ENCODE measurements at places on chromosomes 5 and 9.

DNA sequence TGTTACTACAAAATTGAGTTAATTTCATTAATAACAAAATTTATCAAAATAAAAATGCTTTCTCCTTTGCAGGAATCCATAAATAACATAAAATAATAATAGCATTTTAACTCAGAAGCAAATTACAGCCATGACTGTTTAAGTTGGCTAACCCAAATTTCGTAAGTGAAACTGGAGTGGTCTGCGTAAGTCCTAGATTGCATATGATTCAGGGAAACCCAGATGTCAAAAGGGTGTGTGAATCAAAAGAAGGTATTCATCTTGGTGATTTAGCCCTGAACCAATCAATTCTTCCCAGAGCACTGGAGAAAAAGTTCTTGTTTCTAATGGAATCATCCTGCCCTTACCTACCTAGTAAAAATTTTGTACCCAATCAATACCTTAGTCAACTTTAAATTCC, 547.6 kb downstream of the RAB3C start:
- no peak for DNase-seq

DNA sequence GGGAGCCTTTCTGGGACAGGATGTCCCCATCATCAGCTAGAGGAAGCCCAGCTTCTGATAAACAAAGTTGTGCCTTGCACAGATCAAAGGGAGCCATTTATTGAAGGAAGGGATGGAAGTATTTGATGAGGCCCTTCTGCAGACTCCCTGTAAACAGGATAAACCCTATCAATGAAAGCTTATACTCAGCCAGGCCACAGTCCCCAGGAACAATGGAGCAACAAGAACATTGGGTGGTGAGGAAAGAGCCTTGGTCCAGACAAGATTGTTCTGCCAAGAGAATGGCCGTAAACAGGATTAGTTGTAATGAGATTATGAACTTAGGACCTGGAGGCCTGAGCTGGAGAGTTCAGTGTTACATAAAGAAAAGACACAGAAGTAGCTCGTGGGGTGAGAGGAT, 40.5 kb upstream of the LIFR start:
- no peak for DNase-seq

DNA sequence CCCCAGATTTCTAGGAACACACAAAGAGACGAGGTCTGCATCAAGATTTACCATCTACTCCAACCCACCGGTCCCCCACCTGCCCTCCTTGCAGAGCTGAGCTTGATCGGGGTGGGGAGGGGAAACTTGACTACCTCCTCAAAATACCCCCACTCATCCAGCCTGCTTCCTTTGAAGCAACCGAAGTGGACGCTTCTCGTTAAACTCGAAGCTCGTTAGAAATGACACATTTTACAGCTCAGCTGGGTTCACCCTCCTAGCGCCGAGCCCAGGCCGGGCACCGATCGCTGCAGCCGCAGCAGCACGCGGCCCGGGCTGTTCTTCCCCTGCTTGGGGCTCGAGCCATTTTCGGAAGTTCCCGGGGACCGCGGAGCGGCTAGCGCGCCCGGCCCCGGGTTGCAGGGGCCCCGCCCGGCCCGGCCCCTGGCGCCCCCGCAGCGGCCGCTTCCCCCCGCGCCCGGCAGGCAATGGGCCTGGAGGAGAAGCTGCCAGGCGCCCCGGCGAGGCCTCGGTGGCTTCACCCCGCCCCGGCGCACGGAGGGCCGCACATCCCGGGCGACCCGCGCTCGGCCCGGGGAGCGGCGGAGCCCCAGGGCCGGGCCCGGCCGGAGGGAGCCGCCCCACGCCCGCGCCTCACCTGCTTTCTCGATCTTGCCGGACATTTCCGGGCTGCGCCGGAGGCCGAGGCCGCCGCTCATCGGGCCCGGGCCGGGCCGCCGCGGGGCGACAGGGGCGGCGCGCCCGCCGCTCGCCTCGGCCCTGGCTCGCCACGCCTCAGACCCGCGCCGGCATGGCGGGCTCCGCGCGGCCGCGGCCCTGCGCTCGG, 530 bp downstream of the RAPGEF1 start:
- DNase-seq: no peak

GRCh38 chr5:95718203-95718602, 12.9 kb upstream of the RHOBTB3 start:
- DNase-seq: no peak

DNA sequence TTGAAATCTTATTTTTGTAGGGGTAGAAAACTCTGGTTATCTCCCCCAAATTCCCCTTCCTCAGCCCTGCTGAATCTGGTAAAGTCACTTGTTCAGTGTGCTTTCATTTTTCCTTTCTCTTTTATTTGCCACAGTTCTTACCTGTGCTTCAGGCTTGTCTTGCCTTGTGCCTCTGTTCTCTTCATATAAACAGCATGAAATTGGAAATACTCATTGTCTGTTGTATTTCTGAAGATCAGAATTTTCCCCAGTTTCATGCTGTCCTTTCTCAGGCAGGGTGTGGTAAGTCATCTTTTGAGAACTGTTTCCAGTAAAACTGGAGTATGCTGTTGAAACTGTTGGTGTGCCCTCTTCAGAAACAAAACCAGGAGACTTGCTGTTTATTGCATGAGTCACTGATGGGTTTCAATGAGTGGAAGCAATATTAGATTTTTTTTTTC, 7.0 kb downstream of the PAM start:
- DNase-seq: no peak

- DNase-seq: no peak
Measured at GRCh38 chr9:92807031-92807756, 42.6 kb upstream of the BICD2 start.

- no peak for DNase-seq
Measured at GRCh38 chr9:77876091-77876490, 155.5 kb downstream of the GNAQ start.

DNA sequence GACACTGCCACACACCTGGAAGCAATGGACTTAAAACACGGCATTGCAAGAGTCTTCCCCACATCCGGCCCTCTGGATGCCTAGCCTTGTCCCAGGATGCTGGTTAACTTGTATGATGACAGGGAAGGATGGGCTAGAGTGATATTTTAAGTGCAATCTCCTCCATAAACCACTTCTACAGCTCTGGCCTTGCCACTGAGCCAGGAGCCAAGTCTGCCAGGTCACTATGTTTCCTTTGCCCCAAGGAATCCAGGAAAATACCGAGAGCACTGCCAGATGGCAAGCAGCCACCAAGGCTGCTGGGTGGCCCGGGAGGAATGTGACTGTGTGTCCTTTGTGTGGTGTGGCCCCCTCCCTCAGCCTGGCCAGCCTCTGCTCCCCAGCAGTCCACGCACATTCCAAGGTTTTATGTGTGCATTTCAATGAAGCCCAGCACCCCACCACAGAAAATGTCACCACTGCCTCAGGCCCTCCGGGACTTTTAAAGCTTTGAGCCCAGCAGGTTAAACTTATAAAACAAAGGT, 106.0 kb downstream of the FRMD3 start:
- DNase-seq: no peak

DNA sequence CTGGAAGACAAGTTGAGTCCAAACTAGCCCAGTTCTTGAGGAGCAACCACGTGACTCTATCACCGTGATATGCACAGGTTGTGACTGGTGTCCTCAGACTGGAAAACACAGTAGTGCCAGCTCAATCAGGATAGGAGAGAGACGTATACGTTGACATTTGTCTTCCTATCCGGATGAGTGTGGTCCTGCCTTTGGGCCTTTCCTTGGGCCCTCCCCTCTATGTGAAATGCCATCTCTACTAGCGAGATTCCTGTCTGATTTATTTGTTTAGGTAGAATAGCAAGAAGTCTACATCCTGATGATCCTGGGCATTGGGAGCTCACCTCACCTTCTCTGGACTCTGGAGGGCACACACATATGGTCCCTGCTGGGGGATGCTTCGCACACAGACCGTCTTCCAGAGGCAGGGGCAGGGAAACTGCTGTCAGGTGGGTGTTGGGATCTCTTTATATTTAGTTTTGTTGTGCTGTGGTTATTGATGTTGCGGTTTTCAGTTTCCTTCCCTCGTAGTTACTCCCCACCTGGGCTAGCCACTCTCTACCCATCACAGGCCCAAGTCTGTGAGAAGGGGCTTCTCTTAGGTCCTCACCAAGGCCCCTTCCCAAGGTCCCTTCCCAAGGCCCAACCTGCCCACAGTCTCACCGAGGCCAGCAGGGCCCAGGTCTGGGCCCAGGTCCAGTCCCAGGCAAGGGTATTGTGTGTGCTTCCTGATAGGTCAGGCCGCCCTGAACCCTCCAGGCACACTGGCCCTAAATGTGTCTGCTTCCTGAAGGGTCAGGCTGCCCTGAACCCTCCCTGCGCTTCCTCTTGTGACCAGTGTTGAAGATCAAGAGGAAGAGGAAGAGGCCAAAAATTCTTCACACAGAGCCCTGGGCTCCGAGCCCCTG, 19.0 kb upstream of the SPINK4 start:
- DNase-seq: no peak

DNA sequence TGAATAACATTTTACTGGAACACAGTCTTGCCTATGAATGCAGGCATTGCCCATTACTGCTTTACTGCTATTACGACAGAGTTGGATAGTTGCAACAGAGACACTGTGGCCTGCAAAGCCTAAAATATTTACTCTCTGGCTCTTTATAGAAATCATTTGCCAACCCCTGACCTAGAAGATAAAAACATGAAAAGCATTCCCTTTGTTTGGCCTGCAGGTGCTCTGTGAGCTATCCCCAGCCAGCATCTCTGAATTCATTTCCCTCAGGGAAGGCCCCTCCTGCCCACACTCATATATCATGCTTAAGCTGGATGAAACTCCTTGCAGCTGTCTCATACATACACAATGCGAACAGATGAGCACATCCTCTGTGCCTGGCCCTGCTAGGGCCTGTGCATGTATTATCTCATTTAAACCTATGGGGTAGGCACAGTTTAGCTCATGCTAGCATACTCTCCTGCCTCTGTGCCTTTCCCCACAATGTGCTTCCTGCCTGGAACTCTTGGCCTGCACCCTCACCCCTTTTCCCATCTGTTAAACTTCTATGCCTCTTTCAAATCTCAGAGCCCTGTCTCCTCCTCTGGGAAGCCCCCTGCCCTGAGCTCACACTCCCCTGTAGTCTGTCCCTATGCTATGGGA, 193.1 kb downstream of the PAX5 start:
- DNase-seq: no peak

DNA sequence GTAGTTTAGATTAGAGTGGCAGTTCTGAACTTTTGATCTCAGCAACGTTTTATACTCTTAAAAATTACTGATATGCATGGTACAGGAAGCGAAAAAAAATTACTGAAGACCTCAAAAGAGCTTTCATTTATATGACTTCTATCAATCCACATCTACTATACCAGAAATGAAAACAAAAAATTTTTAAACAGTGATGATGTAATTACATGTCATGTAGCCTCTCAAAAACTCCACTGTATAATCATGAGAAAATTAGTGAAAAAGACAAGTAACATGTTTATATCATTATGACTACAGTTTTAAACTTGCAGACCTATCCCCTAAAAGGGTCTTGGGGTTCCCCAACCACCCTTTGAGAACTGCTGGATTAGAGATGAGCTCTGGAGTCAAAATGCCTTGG, 9.3 kb downstream of the DNAJC18 start:
- DNase-seq: no peak

DNA sequence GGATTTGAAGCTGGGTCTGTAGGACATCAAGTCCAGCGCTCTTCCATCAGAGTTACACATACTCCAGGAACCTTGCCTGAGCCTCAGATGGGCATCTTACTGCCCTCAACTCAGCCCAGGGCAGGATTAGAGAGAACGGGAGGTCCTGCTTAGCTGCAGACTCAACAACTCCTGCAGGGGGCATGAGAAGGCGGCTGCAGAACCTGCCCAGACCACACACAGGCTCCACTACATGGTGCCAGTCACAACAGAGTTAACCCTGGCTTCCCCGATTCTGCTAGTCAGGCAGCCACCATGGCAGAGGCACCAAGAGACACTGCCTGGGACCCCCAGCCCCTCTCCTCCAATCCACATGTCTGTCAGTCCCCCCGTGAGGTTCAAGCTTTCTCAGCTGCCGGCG, 23.9 kb upstream of the CPLX2 start:
- no peak for DNase-seq

GRCh38 chr5:150723845-150724244, 23.0 kb upstream of the RBM22 start:
- no peak for DNase-seq

DNA sequence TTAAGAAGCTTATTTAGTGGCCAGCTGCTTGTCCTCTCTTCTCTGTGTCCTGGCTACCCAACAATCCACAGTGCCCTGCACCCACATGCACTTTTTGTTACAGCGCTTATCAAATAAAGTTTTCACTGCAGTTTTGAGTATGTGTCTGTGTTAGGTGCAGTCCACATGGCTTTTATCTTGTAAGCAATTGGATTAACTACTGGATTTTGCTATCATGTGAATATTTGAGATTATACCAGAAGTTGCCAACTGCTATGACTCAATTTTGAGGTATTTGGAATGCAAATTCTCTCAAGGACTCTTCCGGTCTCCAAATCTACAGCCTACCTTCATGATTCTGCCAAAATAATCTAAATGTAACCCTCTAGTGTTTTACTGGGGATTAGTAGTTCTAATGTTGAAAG, 690.2 kb downstream of the NR2F1-AS1 start:
- DNase-seq: no peak

- no peak for DNase-seq
Measured at GRCh38 chr9:98425079-98425478, 169.6 kb upstream of the TBC1D2 start.

GRCh38 chr9:14389657-14390056, 75.7 kb upstream of the NFIB start:
- no peak for DNase-seq

GRCh38 chr5:179772351-179772750, 21.4 kb upstream of the LTC4S start:
- no peak for DNase-seq

- DNase-seq: no peak
Measured at GRCh38 chr5:82828211-82828610, 249.0 kb downstream of the TMEM167A start.

GRCh38 chr5:177154003-177154643, 20.6 kb downstream of the NSD1 start:
- DNase-seq: no peak

DNA sequence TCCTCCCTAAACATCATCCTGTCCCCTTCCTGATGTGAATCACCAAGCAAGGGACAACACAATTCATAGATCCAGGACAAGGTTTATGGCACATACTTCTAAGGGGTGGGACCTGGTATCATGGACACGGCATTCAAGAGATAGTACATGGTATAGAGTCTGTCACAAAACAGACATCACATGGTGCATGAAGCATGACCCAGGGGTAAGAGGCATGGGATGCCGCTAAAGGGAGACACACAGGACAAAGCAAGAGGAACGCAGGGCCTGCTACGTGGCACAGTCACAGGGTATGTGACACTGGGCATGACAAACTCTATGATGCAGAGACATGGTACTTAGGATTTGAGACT, 20.7 kb downstream of the GSN start:
- DNase-seq: no peak

GRCh38 chr9:128705051-128705965, 3.0 kb downstream of the PKN3 start:
- DNase-seq: no peak

DNA sequence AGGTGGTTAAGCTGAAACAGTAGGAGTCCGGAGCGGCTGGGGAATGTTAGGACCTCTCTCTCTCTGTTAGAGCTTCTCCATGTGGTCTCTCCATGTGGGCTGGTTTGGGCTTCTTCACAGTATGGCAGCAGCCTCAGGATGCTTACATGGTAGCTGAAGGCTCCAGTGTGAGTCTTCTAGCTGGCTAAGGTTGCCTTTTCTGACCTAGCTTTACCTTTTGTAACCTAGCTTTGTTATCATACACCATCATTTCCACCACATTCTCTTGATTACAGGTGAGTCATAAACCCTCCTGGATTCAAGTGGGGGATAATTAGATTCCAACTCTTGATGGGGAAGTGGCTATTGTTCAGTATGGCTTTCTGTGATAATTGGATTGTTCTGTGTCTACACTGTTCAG, 98.5 kb downstream of the MTREX start:
- DNase-seq: no peak

Data from HFF-Myc (cell line).